BJ (cell line): ENCODE measurements at places on chromosomes 3 and 15.

DNA sequence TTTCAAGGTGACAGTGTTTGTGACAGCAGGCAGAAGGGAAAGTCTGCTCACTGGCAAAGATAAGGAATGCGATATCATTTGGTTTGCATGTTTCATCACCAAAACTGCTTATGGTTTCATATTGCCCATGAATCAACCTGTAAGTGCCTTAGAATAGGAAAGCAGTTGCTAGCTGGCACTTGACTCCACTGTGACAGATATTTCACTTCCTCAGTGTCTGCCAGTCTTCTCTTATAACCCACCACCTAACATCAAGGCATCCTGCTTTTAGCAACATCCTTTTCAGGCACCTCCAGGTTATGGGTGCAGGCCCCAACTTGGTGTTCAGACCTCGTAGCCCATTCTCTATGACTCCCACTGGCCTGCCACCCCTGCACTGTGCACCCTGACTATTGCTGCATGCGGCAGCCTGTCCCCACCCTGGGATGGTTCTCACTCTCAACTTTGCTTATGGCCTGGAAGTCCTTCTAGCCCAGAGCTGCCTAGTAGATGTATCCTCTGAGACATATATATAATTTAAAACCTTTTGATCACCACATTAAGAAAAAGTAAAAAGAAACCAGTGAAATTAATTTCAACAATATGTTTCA, 154.4 kb upstream of the RARB start:
- DNase-seq = no peak

DNA sequence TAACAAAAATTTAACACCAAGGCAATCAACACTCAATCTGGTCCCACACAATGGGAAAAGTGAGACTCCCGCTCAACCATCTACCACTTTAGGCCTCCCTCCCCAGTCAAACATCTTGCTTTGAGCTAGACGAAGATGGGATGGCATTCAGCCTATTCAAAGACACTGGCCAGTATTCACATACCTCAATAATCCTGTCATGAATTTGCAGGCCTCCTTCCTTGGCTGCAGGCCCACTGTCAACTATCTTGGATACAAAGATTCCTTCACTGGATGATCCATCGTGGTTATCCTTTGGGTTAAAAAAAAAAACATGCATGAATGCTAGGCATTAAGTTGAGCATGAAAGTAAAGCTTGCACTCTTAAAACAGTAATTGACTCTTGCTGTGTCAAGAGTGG, 22.6 kb downstream of the PDZRN3 start:
- DNase-seq = peak; percentile 53

- no peak for DNase-seq
Observed at GRCh38 chr15:101033801-101034200, 114.6 kb downstream of the LRRK1 start.

DNA sequence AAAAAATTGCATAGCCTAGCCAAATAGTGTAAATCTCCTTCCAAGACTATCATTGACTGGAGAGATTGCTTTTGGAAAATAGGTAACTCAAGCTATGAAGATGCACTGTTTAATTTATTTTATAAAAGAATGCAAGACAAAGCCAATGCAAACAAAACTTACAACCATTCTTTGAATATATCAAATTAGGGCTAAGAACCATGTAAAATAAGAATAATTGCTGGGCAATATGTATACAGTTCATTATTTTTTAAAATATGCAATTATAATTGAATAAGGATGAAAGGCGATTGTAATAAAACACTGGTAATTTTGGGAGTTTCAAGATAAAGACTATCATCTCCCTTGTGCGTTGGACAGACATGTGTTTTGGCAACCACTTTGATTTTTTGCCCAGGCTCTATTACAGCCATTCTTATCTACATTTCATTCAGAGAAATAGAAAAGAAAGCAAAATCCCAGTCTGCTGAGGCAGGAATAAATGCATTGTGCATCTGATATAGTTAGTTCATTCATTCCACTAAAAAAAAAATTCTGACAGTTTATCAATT, 242.3 kb upstream of the ROBO1 start:
- DNase-seq = no peak

- peak; percentile 67 for DNase-seq
Observed at GRCh38 chr15:89888214-89888804, 5.5 kb downstream of the AP3S2 start.

DNA sequence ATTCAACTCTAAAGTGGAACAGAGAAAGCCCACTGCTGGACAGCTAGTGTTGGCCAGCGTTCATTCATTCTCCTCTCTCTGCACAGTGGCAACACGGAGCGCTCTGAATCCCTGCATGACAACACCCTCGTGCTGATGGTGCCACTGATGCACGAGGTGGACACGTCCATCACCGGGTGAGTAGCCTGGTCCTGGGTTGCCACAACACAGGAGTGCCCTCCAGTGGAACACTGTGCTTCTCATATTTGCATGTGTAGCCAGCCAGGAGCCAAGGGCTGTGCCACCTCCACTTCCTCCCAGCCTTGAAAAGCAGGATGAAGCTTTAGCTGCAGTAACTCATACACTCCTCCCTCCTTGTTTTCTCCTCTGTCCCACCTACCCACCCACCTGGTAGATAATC, 120.0 kb upstream of the CTDSPL start:
- no peak for DNase-seq

GRCh38 chr3:71011565-71012287, 571.8 kb downstream of the FOXP1 start:
- no peak for DNase-seq

- no peak for DNase-seq
Observed at GRCh38 chr3:194508491-194509453, 22.0 kb upstream of the ATP13A3 start.

DNA sequence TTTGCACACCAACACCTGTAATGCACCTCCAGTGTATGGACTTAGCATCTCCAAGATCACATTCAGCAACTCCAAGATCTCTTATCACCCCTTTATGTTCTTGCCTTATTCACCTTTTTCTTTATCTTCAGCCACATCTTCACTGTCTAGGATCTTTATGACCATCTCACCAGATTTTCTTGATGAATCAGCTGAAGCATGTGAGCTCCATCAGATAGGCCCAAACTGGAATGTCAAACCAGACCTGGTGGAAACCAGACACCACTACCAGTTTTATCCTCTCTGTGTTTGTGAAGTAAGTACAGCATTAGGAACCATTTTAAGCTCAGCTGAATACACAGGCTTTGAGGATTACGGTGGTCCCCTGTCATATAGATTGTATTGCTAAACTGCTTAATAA, 330.4 kb upstream of the NDN start:
- DNase-seq = no peak

GRCh38 chr3:69647511-69648110, 91.7 kb upstream of the MITF start:
- no peak for DNase-seq

GRCh38 chr3:135495891-135496290, 469.6 kb upstream of the PPP2R3A start:
- no peak for DNase-seq

DNA sequence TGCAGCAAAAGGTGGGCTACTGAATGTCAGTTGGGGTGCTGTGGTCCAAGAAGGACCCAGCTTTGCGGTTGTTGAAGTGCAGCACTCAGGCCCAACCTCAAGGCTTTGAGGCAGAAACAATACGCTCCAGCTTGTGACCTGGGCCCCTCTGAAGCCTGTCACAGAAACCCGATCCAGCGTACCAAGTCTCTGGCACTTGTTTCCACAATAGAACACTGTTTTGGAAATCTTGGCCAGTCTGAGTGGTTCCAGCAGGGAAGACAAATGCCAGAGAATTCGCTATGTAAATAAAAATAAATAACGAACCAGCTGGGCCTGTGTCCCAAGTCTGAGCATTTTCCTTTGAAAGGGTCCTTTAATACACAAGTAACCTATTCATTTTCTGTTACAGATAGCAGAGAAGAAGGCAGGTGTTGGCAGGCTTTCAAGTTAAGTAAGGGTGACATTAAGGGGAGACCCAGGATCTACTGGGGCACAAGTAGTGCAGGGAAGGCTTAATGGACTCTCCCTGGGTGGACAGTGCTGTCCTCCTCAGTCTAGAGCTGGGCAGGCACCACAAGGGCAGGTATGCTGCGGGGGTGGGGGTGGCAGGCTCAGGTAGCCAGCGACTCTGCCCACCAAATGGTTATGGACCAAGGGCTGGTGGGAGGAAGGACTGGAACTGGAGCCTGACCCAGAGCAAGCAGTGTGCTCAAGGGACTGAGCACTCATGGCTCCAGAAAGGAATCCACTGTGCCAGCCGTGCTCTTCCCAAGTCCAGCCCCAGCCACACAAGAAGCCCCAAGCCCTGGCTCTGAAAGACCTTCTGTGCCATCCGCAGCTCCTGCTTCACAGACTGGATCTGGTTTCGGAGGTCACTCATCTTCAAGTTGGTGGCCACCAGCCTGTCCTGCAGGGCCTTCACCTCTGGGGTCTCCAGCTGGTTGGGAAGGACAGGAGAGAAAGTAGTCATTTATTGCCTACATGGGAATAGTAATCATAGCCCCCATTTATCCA, 26.3 kb downstream of the CCDC13 start:
- peak; percentile 9 for DNase-seq

DNA sequence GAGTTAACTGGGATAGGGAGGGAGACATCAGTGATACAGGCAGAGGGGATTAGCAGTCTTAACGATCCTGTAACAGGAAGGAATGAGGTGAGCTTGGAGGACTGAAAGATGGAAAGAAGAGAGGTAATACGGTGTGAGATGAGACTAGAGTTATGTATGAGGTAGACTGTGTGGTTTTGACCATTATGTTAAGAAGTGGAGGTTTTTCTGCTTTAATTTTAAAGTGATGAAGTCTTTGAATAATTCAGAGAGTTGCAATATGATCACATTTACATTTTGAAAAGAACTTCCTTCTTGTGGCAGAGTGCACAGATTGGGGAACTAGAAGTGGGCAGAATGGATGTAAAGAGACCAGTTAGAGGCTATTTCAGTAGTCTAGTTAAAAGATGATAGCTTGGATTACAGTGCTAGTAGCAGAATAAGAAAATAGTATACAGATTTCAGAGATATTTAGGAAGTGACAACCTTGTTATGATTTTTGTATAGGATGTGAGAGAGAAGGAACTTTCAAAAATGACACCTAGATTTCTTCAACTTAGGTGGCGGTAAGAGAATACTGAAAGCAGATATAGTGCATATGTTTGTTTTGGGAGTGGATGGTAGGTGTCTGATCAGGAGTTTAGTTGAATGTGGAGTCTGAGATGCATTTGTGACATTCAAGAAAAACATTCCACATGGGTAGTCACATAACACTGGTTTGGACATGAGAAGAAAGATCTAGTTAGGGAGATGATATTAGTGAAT, 40.5 kb downstream of the STT3B start:
- no peak for DNase-seq

GRCh38 chr15:36331531-36332275, 247.7 kb upstream of the CDIN1 start:
- peak; percentile 16 for DNase-seq

DNA sequence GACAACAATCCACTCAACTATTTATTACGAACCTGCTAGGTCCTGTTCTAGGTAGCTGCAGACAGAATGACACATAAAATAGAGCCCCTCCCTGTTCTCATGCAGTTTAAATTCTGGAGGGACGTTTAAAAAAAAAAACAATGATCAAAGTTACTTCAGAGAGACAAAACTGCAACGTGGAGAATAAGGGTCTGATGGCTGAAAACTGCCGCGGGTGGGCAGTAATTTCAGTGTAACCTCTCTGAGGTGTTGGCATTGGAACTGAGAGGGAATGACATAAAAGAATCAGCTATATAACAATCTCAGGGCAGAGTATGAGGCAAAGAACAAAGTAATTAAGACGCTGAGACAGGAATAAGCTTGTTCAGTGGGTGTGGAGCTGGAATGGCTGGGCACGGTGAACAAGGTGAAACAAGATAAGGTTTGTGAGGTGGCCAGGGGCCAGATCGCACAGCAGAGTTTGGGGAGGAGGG, 19.5 kb downstream of the TBL1XR1 start:
- DNase-seq = no peak

GRCh38 chr3:169315996-169316395, 347.5 kb downstream of the MECOM start:
- no peak for DNase-seq

GRCh38 chr3:157999246-157999645, 107.0 kb downstream of the SHOX2 start:
- DNase-seq = no peak

DNA sequence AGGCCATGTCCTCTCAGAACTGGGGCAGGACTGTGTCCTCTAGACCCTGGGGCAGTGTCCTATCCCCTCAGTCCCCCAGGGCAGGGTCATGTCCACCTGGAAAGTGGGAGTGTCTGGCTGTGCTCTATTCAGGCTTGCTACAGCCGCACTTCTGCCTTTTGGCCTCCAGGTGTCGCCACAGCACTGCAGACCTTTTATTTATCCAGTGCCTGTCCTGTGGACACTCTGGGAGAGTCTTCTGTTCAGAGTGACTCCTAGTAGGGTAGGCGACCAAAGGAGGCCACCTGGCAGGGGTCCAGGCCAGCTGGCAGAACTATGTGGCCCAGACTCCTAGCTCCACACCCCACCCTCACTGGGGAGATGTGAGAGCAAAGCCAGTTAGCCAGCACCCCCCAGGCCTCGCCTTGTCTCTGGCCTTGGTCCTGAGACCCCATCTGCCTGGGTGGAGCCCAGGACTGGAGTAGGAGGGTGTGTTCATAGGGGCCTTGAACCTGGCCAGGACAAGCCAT, 3.9 kb downstream of the TMIE start:
- no peak for DNase-seq

DNA sequence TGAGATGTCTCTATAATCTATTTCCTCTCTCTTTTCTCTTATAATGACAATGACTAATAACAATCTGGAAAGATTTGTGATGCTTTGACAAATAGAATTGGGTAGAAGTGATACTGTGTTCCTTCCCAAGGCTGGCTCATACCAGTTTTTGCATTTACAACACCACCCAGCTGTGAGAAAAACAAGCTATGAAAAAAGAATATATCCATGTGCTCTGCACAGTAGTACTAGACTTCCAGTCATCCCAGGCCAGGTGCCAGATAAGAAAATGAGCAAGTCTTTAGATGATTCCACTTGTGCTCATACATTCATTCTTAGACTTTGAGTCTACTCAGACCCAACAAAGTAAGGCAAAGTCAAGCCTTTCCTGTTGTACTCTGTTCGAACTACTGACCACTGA, 350.2 kb upstream of the POU1F1 start:
- no peak for DNase-seq

DNA sequence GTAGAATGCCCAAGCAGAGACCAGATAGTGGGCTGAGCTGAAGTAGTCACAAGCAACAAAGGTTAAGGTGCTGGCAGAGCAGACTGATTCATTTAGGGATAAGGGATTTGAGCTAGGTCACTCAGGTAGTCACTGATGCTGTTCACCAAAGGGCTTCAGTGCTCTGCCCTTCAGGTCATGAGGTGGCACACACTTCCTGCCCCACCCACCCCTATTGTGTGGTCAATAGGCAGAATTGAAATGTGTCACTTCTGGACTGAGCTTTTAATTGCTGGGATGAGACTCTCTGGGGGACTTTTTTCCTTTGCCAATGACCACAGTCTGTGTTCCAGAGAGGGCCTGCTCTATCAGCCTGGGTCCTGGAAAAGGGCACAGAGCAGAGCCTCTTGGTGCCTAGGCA, 2.9 kb upstream of the DIS3L start:
- DNase-seq = no peak

GRCh38 chr3:23830869-23831484, 25.2 kb downstream of the UBE2E1 start:
- no peak for DNase-seq

- DNase-seq = no peak
Observed at GRCh38 chr3:112425858-112426750, 73.2 kb downstream of the BTLA start.
